ENCODE measurements at places on chromosomes 7 and 10.

- DNase-seq = no peak
Observed at GRCh38 chr7:47954231-47954911, 6.1 kb upstream of the PKD1L1 start.

DNA sequence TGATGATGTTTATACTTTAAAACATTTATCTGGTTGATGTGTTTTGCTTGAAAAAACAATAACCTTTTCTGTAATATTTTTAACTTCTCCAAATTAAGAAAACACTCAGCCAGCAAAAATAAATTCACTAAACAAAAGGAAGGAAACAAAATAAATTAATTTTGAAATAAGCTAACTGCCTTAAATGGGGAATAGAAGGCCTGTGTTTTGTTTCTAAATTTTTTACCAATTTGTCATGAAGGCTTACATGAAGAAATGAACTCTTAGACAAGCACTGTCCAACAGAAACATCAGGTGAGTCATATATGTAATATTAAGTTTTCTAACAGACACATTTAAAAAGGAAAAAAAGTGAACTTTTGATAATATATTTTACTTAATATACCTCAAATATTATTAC is 68.5 kb downstream of the LRRN3 start:
- no peak for DNase-seq

DNA sequence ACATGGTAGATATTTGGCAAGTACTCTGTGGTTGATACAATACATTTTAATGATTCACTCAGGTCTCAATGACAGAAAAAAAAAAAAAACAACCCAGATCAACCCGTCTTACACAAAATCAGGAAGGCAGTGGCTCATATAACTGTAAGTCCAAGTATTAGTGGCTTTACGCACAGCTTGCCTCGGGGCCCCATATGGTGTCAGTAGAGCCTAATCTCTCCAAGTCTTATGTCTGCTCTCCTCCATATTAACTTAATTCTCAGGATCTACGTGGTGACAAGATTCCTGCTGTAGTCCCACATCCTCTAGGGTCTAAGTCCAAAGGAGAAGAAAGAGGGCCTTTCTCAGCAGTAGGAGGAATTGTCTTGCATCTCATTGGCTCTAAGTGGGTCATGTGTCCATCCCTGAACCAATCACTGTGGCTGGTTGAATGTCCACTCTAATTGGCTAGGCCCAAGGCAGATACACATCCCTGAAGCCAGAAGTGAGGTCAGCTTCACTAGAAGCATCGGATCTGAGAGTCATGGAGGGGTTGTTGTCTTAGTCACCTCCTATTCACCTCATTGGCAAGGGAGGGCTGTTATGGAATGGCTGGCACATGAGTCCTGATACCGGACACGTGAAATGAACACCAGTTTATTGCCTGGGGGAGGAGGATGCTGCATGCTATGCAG is 20.5 kb upstream of the PLPP4 start:
- no peak for DNase-seq

GRCh38 chr10:131094527-131095312 is 216.8 kb downstream of the TCERG1L start:
- DNase-seq = peak; percentile 46

GRCh38 chr7:50293509-50294179 is 10.9 kb upstream of the IKZF1 start:
- no peak for DNase-seq

DNA sequence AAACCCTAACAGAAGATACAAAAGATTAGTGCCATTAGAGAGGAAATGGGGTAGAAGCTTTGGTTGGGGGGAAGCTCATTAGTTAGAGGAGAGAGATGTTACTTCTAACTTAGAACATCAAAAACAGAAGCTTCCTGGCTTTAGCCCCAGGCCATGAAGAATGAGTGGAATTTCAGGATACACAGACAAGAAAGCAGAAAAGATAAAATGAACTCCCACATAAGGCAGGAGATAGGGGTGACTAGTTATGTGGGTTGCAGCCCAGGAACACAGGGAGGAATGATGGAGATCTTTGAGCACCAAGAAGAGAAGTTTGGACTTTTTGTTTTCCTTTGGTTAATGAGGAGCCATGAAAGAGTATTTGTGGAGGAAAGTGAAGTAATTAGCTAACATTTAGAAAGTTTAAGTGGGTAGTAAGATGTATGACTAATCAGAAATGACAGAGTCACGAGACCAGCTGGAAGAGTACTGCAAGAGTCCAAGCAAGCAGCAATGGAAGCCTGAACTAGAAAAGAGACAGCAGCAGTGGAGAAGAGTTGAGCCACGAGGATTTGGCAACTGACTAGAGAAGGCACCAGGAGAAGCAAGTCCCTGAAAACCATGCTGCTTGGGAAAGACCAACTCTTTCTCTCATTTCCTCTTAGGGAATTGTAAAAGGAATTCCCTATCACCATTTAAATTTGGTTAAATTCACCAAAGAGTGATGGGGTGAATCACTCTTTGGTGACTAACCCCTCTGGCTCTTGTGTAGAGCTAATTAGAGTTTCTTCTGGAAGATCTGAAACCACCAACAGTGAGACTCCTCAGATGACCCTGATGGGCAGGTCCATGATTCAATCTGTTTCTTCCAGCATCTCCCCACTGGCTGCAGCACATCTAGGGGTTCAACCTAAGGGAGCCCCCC is 131.9 kb downstream of the KCNMA1 start:
- DNase-seq = no peak

DNA sequence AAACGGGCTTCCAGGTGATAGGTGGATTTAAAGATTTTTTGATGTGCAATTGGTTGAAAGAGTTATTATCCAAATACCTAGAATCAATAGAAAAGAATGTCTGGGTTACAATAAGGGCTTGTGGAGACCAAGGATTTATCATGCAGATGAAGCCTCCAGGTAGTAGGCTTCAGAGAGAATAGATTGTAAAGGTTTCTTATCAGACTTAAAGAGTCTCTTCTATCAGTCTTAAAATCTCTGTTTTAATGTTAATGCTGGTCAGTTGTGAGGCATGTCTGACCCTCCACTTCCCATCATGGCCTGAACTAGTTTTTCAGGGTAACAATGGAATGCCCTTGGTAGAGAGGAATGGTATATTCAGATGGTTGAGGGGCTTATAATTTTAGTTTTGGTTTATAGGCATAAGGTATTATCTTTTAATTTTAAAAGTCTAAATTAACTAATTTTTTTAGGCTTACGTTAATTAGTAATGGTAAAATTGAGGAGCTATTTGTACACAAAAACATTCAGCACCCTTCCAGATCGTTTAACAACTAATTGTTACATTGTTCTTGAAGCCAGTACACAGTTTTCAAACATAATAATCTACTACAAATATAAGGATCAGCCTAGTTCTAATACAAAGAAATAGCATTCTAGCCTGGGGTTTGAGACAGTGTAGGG is 704.2 kb upstream of the MBL2 start:
- DNase-seq = no peak

DNA sequence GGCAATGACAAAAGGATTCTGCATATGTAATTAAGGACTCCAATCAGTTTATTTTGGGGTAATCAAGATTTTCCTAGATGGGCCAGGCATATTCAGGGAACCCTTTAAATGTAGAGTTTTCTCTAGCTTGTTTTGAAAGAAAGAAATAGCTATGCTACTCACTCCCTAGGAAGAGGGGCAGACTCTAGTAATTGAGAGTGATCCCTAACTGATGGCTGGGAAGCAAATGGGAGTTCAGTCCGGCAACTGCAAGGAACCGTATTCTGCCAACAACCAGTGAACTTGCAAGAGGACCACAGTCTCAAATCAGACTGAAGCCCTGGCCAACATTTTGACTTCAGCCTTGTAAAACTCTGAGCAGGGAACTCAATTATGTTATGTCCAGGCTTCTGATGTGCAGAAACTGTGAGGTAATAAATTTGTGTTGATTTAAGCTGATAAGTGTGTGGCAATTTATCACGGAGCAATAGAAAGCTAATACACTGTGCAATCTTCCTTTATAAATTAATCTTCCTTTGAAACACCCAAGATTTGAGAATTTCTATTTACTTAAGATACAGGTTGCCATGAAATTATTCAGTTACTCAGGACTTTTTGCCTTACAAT is 14.0 kb downstream of the AOAH start:
- DNase-seq = no peak

- peak; percentile 11 for DNase-seq
Observed at GRCh38 chr7:121041516-121042148, 53.1 kb downstream of the CPED1 start.

- DNase-seq = no peak
Observed at GRCh38 chr7:128410451-128410753, 620 bp upstream of the IMPDH1 start.

GRCh38 chr7:138170959-138171703 is 94.9 kb downstream of the AKR1D1 start:
- DNase-seq = no peak

DNA sequence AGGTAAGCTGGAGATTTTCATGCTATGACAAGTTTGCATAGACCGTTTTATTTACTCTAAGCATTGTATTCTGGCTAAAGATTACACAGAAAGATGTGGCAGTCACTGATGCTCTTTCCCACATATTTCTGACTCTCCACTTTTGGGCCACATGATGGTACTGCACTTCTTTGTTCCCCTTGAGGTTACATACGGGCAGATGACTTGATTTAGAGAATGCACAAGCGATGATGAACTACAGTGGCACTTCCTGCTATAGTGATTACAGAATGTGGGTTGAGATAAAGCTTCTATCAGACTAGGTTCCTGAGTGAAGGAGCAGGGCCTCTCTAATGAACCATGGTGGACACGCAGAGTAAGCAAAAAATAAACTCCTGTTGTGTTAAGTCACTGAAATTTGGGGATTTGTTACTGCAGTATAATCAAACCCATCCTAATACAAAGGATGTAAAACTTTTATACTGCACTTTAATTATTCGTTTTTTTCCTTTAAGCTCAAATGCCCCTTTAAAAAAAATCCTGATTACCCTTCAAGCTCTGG is 177.9 kb downstream of the TAX1BP1 start:
- DNase-seq = peak; percentile 19

GRCh38 chr10:7085913-7086589 is 324.8 kb downstream of the SFMBT2 start:
- DNase-seq = no peak

- DNase-seq = peak; percentile 80
Observed at GRCh38 chr10:15863733-15864132, 3.4 kb upstream of the MINDY3 start.

GRCh38 chr10:48503293-48503911 is 101.5 kb downstream of the ARHGAP22 start:
- no peak for DNase-seq

- DNase-seq = no peak
Observed at GRCh38 chr10:91339729-91340128, 70.4 kb upstream of the HECTD2 start.

DNA sequence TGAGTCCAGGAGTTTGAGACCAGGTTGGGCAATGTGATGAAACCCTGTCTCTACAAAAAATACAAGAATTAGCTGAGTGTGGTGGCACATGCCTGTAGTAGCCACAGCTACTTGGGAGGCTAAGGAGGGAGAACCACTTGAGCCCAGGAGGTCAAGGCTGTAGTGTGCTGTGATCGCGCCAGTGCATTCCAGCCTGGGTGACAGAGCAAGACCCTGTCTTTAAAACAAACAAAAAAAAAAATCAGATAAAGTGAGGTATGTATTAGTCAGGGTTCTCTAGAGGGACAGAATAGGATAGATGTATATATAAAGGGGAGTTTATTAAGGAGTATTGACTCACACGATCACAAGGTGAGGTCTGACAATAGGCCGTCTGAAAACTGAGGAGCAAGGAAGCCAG is 101.5 kb upstream of the GPR26 start:
- DNase-seq = no peak

GRCh38 chr10:18303851-18304801 is 163.9 kb downstream of the CACNB2 start:
- DNase-seq = no peak

DNA sequence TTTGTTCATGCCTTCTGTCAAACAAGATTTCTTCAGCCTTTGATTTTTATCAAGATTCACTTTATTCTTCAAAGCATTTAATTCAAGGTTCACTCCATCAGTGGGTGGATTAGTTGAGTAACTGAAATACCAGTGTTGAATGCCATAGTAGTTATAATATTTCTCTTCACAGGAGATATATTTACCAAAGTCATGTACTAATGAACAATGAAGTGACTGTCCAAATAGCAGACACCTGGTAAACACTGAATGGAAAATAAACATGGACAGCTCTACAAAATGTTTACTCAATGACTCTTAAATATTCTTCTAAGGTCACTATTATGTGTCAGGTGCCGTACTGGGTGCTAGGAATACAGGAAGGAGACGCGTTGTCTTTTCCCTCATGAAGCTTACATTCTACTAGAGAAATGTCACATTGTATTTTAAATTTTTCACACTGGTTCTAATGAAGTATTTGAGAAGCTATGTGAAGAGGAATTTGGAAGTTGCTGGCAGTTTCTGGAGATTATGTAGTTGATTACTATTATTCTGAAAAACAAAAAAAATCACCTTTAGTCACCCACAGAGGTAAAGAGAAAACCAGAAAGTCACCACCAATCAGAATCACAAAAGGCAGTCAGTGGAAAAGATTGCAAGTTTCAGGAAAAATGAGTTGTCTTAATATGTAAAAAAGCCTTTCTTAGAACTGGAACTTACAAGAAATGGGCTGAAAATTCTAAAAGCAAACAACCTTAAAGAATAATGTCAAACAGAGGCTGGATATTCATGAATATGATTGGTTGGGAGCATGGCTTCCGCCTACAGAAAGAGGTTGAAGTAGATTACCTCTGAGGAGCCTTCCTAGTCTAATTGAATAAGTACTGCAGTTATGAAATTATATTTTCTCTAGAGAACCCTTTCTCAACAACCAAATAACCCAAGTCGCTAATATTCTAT is 84.5 kb downstream of the RTKN2 start:
- DNase-seq = no peak

DNA sequence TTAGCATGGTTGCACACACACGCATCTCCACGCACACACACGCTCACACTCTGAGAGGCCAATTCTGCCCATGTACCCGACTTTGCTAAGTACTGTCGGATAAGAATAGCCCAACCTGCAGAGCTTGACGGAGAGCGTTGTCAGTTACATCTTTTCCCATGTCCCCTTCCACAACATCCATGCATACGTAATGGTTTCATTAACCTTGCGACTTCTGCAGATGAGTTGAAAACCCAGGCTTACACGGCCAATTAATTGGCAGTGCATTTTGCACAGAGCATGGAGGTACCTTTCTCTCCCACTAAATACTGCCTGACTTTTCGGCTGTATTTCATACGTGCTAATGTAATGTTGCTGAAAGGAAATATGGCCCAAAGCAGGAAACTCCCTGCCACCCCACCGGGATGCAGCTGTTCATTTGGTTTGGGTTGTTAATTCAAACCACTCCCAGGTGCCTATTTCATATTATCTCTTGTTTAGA is 291.2 kb upstream of the HABP2 start:
- DNase-seq = no peak
